ENCODE measurements at places on chromosomes 12 and 14.

DNA sequence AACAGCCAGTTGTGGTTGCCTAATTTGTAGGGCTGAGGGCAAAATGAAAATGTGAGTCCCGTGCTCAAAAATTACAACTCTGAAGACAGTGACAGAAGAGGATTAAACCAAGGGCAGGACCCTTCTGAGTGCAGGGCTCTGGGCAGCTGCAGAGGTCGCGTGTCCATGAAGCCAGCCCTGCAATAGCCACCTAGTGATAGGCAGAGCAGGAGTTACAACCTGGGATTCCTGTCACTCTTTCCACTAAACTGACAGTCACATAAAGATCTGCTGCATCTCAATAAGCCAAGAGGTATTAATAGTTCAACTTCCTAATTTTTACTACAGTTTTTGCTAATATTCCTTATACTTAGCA is 94.1 kb downstream of the SLC2A13 start:
- H3K4me3 ChIP-seq: peak overlapping the region; percentile 22
- DNase-seq: no peak
- peaks cover 7% of the 10 kb centered on the region for H3K36me3 ChIP-seq
- no peak overlapping the region for H3K27ac ChIP-seq
- H3K4me1 ChIP-seq: peaks cover 24% of the 10 kb centered on the region

DNA sequence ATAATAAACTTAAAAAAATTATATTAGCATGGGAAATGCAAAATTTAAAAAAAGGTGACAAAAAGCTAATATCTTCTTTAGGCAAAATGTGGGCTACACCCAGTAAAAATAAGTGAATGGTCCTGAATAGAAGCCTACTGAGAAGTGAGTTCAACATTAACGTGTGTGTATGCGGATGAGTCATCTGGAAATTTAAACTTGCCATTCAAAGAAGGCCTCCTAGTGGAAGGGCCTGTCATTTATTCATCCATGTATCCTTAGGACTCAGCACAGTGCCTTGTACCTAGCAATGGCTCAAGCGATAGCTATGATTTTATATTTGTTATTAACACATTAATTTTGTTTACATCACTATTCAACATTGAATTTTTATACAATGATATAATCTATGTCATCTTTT is 226.2 kb downstream of the NUBPL start:
- H3K36me3 ChIP-seq: peaks cover 12% of the 10 kb centered on the region
- no peak overlapping the region for H3K27ac ChIP-seq
- no peaks in the 10 kb centered on the region for H3K27me3 ChIP-seq
- no peaks in the 10 kb centered on the region for H3K4me1 ChIP-seq
- DNase-seq: no peak

GRCh38 chr12:4302881-4303280 is 18.1 kb upstream of the TIGAR start:
- peaks cover 58% of the 10 kb centered on the region for H3K36me3 ChIP-seq
- no peak overlapping the region for H3K4me3 ChIP-seq
- no peaks in the 10 kb centered on the region for H3K27me3 ChIP-seq
- peak overlapping the region; percentile 61 for H3K27ac ChIP-seq
- DNase-seq: no peak

DNA sequence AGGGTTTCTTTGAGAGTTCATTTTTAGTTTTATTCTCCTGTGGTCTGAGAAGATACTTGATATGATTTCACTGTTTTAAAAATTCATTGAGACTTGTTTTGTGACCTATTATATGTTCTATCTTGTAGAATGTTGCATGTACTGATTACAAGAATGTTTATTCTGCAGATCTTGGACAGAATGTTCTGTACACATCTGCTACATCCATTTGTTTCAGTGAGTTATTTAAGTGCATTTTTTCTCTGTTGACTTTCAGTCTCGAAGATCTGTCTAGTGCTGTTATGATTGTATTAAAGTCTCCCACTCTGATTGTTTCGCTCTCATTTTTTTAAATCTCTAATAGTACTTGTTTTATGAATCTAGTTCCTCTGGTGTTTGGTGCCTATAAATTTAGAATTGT is 1319.8 kb downstream of the TMEM121 start:
- no peak overlapping the region for H3K27ac ChIP-seq
- H3K36me3 ChIP-seq: no peaks in the 10 kb centered on the region
- no peak for DNase-seq
- H3K27me3 ChIP-seq: no peaks in the 10 kb centered on the region

- H3K27ac ChIP-seq: no peak overlapping the region
- H3K36me3 ChIP-seq: peaks cover 1% of the 10 kb centered on the region
- H3K4me3 ChIP-seq: no peak overlapping the region
- H3K27me3 ChIP-seq: no peaks in the 10 kb centered on the region
Measured at GRCh38 chr14:91005716-91006115, 54.7 kb downstream of the RPS6KA5 start.

DNA sequence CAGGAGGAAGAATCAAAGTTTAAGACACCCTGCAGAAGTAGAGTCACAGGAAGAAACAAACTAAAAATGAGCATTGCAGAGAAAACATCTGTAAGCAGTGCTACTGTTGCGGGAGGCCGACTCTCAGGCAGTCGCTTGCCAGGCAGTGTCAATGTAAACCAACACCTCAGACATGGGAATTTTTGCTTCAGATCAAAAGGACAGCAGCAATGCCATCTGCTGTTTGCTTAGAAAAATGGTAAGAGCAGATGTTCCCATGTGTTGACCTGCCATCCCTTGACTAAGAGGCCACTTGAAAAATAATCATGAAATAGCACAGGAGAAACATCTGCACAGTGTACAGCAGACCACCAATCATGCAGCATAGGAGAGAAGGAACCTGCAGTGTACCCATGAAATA is 196.6 kb downstream of the SLC25A21 start:
- no peaks in the 10 kb centered on the region for H3K4me1 ChIP-seq
- H3K36me3 ChIP-seq: no peaks in the 10 kb centered on the region
- H3K27ac ChIP-seq: no peak overlapping the region
- no peak overlapping the region for H3K4me3 ChIP-seq
- peaks cover 3% of the 10 kb centered on the region for H3K27me3 ChIP-seq

DNA sequence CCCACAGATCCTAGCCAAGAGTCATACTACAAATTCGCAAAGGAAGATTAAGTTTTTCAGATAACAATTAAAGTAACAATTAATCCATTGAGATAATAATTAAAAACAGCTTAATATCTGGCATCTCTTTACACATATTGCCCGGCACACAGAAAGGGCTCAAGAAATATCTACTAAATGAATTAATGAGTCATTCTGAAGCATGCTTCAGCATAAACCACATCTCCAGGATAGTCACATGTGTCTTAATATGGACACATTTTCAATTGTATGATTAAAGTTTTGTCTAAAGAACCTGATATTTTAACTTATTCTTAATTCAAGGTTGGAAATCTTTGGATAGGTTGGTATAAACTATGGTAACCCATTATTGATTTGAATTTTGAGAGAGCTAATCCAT is 9.6 kb downstream of the ITPR2 start:
- no peak for DNase-seq
- peaks cover 43% of the 10 kb centered on the region for H3K4me1 ChIP-seq
- no peak overlapping the region for H3K4me3 ChIP-seq
- no peaks in the 10 kb centered on the region for H3K27me3 ChIP-seq

All from activated naive CD8-positive, alpha-beta T cell treated with anti-CD3 and anti-CD28 coated beads for 36 hours (primary cell).